ENCODE measurements at places on chromosomes 3 and 15.

GRCh38 chr3:177992993-177993970 lies 543.0 kb upstream of the KCNMB2 start:
- no peak for DNase-seq

- no peak for DNase-seq
Observed at GRCh38 chr15:53331328-53332190, 427.9 kb downstream of the WDR72 start.

- no peak for DNase-seq
Observed at GRCh38 chr15:25180606-25181292, 226.0 kb downstream of the SNRPN start.

GRCh38 chr3:147574621-147575020 lies 165.5 kb downstream of the ZIC1 start:
- DNase-seq: no peak

- DNase-seq: no peak
Observed at GRCh38 chr3:150264561-150265279, 143.4 kb upstream of the TSC22D2 start.

DNA sequence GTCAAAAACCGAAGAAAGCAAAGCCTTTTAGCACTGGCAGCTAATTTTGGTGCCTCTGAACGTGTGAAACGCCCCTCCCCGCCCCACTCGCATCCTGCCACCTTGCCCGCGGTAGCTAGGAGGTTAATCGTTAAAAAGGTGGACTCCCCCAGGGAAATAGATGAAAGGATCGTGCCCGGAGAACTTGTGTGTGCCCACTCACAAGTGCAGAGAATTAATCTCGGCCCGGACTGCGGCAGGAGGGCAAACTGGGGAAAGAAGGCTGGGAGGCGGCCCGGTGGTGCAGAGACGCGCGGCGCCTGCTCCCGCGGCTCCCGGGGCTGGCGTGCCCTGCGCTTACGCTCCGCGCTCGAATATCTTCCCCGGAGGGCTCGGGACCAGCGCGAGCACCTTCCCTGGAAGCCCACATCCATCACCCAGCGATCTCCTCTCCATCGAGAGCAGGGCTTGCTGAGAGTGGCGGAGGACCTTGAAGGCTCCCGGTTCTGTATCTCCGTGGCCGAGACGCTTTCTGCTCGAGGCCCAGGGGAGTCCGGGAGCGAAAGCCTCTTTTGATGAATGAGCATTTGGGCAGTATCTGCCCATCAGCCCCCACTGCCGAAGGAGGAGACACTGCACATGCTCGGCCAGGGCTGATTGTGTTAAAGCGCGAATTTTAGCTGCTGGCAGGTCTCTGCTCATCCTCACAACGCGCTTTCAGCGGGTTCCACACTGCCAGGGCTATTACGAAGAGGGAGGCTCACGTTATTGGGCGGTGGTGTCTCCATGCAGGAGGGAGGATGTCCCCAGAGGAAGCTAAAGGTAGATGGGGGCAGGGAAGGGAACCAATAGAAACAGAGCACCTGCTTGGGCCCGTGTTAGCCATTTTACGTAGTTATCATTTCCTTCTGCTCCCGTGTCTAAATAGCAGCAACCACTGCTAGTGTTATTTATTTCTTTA lies 1.3 kb upstream of the SPTSSB start:
- DNase-seq: no peak

DNA sequence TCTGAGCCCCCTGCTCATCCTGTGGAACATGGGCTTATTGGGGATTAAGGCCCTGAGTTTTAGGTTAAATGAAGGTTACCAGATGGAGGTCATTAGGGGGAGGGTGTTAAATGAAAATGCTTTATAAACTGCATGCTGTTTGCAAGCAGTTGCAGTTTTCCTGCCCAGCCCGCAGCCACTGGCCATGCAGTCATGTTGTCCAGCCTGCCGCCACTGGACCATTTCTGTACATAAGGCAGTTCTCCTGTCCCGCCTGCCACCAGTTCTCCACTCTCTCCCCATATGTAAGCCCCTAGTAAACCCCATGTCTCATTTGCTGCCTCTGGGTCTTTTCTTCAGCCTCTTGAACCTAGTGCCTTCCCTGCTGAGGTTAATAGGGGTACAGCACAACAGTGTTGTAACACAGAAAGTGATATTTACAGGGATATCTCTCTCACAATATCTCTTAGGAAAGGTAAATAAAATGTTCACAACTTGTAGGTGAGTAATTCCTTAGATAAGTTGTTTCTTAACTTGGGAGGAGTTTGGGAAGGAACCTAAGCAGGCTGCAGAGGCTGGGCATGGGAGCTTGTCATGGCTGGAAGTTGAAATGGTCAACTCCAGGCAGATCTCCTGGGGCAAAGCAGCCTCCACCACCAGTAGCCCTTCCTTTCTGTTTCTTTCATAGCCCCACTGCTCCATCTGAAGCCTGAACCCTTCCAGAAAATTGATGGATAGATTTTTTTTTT lies 148.2 kb downstream of the CMSS1 start:
- DNase-seq: no peak

DNA sequence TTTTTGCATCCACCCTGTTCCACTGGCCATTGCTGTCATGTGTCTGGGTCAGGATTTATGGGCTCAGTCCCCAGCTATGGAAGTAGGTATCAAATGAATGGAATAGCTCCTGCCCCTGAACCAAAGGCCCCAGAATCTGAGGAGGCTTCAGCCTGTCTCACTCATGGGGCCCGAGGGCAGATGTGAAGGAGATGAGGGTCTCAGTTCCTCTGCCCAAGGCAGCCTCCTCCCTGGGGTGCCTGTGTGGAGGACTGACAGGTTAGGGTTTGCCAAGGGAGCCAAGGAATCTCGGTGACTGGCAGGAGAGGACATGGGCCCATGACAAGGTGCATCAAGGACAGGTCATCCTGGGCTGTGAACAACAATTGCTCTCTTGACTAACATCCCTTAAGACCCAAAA lies 70.4 kb downstream of the CPN2 start:
- no peak for DNase-seq

GRCh38 chr3:16277471-16277870 lies 12.5 kb downstream of the OXNAD1 start:
- DNase-seq: no peak

DNA sequence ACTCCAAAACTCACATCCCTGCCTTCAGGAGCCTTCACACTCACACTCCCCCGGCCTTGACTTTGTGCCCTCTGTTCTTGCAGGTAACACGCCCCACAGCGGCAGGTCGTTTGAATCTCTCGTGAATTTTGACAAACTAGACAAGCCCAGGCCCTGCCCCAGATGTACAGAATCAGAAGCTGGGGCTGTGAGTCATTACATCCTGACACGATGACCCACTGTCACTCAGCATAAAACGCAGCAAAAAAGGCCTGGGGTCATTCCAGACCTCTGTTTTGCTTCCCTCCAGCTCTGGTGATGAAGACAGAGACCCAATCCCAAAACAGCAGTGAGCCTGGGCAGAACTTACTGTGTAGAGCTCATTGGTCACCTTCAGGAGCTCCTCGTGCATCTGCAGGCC lies 116.4 kb upstream of the RAD18 start:
- DNase-seq: no peak

DNA sequence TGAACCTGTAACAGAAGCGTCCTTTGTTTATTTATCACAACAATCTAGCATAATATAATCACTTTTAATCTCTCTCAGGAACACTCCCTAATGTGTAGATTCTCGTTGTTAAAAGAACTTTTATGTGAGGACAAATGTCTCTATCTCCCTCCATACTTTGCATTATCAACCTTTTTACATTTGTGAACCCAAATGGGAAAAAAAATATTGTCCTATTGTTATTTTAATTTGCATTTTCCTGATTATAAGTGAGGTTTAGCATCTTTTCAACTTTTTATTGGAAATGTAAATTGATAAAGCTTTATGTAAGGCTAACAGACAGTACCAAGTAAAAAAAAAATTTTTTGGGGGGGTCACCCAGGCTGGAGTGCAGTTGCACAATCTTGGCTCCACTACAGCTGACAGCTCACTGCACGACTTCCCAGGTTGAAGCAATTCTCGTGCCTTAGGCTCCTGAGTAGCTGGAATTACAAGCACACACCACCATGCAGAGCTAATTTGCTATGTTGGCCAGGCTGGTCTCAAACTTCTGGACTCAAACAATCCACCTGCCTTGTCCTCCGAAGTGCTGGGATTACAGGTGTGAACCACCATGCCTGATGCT lies 33.0 kb upstream of the DENND4A start:
- no peak for DNase-seq

DNA sequence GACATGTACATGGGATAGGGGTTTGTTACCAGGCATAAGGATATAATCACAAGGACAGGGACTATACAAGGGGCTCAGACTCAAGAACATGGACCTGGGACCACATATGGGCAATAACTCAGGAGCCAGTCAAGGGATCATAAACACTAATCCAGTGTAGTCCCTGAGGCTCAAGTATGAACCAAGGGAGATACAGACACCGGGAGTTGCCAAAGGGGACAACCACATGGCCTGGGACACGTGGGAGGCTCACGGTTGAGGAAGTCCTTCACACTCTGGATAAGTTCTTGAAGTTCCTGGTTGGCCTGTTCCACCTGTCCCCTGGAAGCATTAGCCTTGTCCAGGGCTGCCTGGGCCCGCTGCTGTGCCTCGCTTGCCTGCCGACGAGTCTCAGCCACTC lies 1.8 kb upstream of the USP19 start:
- no peak for DNase-seq

- no peak for DNase-seq
Observed at GRCh38 chr3:67048715-67049074, 50.6 kb downstream of the KBTBD8 start.

GRCh38 chr3:18591120-18591519 lies 166.0 kb upstream of the SATB1 start:
- DNase-seq: no peak

GRCh38 chr3:52471371-52472238 lies 16.2 kb downstream of the NISCH start:
- DNase-seq: no peak

DNA sequence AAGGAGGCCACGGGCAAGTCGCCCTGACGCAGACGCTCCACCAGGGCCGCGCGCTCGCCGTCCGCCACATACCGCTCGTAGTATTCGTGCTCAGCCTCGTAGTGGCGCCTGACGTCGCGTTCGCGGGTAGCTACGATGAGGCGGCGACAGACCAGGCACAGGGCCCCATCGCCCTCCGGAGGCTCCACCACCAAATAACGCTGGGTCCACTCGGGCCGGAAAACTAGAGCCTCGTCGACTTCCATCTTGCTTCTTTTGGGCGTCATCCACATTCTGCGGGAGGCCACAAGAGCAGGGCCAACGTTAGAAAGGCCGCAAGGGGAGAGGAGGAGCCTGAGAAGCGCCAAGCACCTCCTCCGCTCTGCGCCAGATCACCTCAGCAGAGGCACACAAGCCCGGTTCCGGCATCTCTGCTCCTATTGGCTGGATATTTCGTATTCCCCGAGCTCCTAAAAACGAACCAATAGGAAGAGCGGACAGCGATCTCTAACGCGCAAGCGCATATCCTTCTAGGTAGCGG lies at the start of gene EPM2AIP1:
Gene EPM2AIP1, minus strand, starts transcription at position 326 of the 520 bp plus-strand sequence. Its CDS starts 54 bp downstream, at position 272.
- DNase-seq: no peak

- DNase-seq: no peak
Observed at GRCh38 chr3:134061401-134061800, 31.7 kb upstream of the SLCO2A1 start.

DNA sequence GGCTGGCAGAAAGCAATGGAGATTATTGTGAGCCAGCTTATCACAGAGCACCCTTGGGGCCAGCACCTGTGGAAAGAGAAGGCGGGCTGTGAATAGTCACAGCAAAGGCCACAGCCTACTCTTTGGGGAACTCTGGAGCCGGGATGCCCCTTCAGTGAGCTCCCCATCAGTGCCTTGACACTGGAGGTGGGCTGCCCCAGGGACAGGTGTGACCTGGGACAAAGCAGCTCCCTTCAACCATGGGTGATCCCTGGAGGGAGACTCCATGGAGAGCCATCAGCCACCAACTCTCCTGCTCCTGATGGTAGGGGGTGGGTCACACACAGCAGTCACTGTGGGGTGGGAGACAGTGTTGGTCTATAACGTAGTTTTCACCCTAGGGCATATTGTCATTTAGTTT lies 5.8 kb downstream of the TTC21A start:
- no peak for DNase-seq

DNA sequence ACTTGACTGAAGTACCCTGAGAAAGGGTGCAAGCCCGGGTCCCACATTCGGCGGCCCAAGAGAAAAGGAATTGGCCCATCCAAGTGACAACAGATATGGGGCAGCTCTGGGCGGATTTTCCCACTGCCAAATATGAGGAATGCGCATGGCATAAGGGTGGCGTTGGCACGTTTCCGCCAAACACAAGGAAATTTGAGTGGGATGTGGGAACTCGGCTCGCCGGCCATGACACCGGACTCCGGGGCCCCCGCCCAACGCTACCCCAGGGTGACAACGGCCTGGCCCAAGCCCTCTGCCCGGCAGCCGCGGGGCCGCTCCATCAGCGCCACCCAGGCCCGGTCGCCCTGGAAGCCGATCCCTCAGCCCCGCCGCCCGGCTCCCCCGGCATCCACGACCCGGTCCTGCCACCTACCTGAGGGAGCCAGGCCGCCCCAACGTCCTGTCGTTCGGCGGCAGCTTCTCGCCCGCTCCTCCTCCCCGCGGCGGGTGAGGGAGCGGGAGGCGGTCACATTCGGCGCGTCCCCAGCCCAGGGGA lies 449 bp downstream of the RAF1 start:
- DNase-seq: no peak

GRCh38 chr3:109098079-109098644 lies 19.8 kb downstream of the MORC1 start:
- no peak for DNase-seq

DNA sequence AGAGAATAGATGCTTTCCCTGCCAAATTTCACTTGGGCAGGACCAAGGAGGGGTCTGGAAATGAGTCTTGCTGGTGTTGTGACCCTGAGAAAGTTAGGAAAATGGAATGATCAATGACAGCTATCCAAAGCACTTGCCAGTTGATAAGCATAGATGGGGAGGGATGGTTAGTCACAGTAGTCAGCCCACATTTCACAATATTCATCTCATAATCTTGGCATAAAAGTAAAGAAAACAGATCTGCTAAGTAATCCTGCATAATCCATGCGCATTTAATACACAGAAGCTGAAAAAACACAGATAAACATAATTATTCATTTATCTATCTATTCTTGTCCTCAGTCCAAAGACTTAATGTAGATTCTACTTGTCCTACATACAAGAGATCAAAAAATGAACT lies 184.1 kb downstream of the ZIC4 start:
- DNase-seq: no peak

- DNase-seq: no peak
Observed at GRCh38 chr15:37824717-37825382, 109.6 kb upstream of the TMCO5A start.

- no peak for DNase-seq
Observed at GRCh38 chr15:84881520-84881830, 3.0 kb upstream of the SLC28A1 start.

GRCh38 chr15:77905301-77905920 lies 172.1 kb downstream of the TBC1D2B start:
- DNase-seq: no peak

- no peak for DNase-seq
Observed at GRCh38 chr15:90004671-90005070, 3.5 kb downstream of the ZNF710 start.

GRCh38 chr3:173932624-173933023 lies 535.1 kb downstream of the NLGN1 start:
- DNase-seq: no peak

GRCh38 chr3:11084098-11084497 lies 70.2 kb upstream of the HRH1 start:
- no peak for DNase-seq
